WTC11 (cell line): ENCODE measurements at places on chromosomes 1 and 21. TPM values are rescaled to one million over a fixed set of nuclear protein-coding genes. Genes with fewer than 3 reads are reported as not detected.

Gene SYT11
- total RNA-seq: 6.1 to 8.9 TPM (median 7.5 TPM) in 3 replicates

Gene SLC25A34
- 0.82 to 2.0 TPM (median 1.1 TPM) in 3 replicates for total RNA-seq

Gene SGIP1
- 3.2 to 3.9 TPM (median 3.3 TPM) in 3 replicates for total RNA-seq

GRCh38 chr1:227773558-227773957 is 38.3 kb downstream of the SNAP47 start:
- DNase-seq: no peak

DNA sequence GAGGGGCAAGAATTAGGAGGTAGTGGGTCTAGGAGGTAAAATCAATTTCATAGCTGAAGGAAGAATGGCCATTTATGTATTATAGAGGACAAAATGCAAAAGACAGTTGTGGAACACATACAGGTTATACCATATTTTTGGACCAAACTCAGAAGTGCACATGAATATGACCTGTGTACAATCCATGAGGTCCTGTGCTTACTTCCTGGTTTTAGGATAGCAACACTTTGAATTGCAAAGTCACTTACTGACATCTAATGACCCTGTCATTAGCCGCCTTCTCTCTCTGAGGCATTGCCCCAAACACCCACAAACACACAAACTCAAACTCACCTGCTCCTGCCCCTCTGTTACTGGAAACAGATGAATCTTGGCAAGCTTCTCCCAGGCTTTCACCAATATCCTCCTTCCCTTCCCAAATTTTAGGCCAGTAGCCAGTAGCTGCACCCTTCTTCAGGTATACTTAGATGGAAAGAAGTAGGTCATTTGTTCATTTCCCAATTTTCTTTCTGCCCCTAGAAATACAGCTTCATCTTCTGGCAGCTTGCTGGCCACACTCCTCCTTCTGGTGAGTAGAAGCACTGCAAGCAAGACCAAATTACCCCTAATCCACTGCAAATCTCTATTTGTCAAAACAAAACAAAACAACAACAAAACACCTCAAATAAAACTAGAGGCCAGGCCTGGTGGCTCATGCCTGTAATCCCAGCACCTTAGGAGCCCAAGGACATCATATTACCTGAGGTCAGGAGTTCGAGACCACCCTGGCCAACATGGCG is 13.7 kb upstream of the RPL5 start:
- peak; percentile 20 for DNase-seq

- no peak for DNase-seq
Measured at GRCh38 chr1:97833881-97834280, 87.0 kb downstream of the DPYD start.

Gene COL18A1
- 231 to 241 TPM (median 231 TPM) in 3 replicates for total RNA-seq

- no peak for DNase-seq
Measured at GRCh38 chr1:18795002-18795689, 64.3 kb downstream of the TAS1R2 start.

Gene IVL
- total RNA-seq: not detected in 3 replicates

Gene FCGR3A
- 0.11 to 0.32 TPM (median 0.11 TPM) in 3 replicates for total RNA-seq

Gene RAB25
- total RNA-seq: 61.9 to 82.8 TPM (median 82.5 TPM) in 3 replicates

- DNase-seq: no peak
Measured at GRCh38 chr1:53431805-53432565, 27.2 kb upstream of the DMRTB1 start.

DNA sequence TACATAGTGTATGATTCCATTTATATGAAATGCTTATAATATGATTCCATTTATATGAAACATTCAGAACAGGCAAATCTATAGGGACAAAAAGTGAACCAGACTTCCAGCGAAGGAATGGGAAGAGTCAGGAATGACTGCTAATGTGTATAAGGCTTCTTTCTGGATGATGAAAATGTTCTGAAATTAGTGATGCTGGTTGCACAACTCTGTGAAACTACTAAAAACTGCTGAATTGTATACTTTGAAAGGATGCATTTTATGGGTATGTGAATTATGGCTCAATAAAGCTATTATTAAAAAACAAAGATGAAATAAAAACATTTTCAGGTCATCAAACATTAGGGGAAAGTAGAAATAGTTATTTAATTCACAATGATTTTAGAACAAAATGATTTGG is 14.1 kb upstream of the IL24 start:
- no peak for DNase-seq

DNA sequence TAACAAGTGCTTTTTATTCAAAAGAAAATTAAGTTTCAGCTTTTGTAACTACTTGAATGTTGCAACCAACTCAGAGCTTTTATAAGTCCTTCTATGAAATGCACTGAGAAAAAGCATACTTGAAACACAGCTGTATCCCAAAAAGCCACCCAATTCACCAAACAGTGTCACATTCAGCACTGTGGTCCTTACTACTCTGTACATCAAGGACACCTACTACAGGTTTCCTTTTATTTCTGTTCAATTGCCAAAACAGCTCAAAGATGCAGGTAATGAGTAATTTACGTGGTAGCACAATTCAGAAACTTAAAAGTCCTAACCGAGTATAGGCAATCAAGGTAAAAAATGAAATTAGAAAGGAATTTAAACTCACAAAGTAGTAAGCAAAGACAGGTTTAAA is 2.5 kb downstream of the EIF4G3 start:
- DNase-seq: no peak

GRCh38 chr1:167077128-167077867 is 12.9 kb downstream of the GPA33 start:
- DNase-seq: no peak

DNA sequence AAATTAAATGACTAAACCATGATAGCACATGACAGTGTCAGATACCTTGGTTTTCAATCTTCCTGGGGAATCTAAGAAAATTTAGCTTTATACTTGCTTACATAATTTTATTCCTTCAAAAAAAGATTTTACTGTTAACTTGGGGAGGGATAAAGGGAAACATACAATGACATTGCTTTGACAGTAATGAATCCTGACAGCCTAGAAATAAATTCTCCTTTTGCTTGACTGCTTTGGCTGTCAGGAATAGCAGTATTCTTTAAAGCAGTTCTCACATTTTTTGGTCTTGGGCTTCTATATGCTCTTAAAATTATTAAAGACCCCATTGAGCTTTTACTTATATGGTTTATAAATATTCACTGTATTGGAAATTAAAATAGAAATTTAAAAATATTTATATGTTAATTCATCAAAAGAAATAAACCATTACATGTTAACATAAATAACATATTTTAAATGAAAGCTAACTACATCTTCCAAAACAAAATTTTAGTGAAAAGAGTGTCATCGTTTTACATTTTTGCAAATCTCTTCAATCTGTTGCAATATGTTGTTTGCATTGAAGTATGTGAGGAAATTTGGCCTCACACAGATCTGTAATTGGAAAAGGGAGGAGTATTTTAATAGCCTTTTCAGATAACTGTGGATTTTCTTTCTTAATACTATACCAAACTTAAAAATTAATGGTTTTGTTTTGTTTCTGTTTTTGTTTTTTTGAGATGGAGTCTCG is 16.1 kb downstream of the EPHX4 start:
- no peak for DNase-seq

GRCh38 chr1:3120140-3120539 is 51.1 kb downstream of the PRDM16 start:
- no peak for DNase-seq
